ENCODE measurements at places on chromosomes 2 and 18.

DNA sequence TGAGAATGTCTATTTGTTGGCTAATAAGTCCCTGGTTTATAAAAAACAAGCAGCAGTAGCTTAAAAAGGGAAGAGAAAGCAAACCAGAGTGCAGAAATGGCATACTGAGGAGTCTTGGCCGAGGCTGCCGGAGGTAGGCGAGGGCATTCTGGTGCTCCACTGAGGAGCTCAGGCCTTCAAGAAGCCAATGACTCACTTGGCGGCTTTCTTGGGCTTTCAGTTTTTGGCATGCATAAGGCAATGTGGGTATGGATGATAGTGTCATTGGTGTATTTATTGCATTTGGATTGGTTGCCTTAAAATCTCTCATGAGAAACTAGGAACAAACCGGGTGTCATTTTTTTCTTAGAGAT is 119.6 kb upstream of the ARL5A start:
- DNase-seq, result peak; percentile 24

- DNase-seq, result no peak
Observed at GRCh38 chr2:213980883-213981282, 430.0 kb upstream of the VWC2L start.

GRCh38 chr2:9697909-9698308 is 67.1 kb upstream of the YWHAQ start:
- no peak for DNase-seq

- no peak for DNase-seq
Observed at GRCh38 chr2:2571301-2572150, 240.5 kb upstream of the MYT1L start.

DNA sequence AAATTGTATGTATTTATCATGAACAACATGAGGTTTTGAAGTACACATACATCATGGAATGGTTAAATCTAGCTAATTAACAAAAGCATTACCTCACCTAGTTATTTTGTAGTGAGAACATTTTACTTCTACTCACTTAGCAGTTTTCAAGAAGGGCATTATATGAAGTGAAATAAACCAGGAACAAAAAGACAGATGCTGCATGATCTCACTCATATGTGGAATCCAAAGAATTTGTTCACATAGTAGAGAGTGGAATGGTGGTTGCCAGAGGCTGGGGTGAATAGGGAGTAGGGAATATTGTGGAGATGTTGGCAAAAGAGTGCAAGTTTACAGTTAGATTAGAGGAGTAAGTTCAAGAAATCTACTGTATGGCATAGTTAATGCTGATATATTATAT is 292.0 kb downstream of the ASXL3 start:
- no peak for DNase-seq

- no peak for DNase-seq
Observed at GRCh38 chr2:147665105-147665504, 179.7 kb upstream of the ACVR2A start.

GRCh38 chr2:234841321-234842015 is 110.3 kb upstream of the SH3BP4 start:
- no peak for DNase-seq

GRCh38 chr2:15675456-15676195 is 84.0 kb downstream of the DDX1 start:
- no peak for DNase-seq

- DNase-seq, result no peak
Observed at GRCh38 chr2:84942964-84943421, 28.0 kb upstream of the KCMF1 start.

- DNase-seq, result no peak
Observed at GRCh38 chr18:13626544-13626908, 99.8 kb downstream of the FAM210A start.

DNA sequence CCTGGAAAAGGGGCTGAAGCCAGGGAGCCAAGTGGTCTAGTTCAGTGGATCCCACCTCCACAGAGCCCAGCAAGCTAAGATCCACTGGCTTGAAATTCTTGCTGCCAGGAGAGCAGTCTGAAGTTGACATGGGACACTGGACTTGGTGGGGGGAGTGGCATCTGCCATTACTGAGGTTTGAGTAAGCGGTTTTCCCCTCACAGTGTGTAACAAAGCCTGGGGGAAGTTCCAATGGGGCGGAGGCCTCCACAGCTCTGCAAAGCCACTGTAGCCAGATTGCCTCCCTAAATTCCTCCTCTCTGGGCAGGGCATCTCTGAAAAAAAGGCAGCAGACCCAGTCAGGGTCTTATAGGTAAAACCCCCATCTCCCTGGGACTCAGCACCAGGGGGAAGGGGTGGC is 144.4 kb downstream of the PTPRM start:
- no peak for DNase-seq

DNA sequence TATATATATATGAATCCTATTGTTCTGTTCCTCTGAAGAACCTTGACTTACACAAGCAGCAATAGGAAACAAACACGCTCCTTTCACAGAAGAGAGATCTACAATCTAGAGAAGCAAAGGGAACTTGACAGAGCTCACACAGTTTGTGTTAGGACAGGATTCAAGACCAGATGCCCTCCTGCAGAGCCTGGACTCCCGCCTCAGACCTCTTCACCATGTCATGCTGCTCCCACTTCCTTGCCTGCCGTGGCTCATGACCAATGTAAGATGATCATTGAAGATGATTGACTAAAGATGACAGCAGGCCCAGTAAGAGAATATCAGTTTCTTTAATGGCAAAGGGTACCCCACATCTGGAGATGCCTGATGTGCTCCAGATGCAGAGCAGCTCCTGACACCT is 111.2 kb upstream of the AGAP1 start:
- no peak for DNase-seq

DNA sequence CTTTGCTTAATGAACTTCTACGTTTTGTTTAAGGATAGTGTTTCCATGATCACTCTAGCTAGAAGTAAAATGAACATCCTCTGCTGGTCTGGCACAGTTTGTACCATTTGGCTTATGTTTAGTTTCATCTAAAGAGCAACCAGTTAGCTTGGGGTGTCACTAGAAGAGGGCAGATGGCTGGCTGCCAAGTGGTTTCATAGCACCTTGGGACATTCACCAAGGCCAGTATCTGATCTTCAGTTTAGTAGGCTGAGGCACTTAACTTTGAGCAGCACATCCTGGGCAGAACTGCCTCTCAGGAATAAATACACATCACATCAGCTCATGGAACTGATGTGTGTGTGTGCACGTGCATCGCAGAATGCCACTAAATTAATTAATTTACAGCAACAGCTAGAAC is 68.4 kb downstream of the NXPH2 start:
- DNase-seq, result no peak

DNA sequence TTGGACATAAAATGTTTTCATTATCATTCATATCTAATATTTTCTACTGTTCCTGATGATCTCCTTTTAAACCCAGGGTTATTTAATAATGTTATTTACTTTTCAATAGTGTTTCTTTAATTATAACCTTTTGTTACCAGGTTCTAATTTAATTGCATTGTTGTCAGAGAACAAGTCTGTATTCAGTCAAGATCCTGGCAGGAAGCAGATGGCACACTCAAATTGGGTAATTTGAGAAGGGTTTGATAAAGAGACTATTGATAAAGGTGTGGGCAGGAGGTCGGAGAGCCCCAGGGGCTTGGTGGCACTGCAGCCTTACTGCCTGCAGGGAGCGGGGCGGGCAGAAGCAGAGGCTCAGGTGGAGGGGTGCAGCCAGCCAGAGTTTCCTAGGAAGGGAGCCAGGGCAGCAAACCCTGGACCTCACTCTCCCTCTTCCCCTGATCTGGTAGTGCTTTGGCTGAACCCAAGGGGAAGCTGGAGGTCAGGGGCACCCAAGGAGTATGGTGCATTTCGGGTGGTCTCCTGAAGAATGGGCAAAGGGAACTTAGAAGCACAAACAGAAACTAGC is 2.3 kb upstream of the KIF1A start:
- no peak for DNase-seq

DNA sequence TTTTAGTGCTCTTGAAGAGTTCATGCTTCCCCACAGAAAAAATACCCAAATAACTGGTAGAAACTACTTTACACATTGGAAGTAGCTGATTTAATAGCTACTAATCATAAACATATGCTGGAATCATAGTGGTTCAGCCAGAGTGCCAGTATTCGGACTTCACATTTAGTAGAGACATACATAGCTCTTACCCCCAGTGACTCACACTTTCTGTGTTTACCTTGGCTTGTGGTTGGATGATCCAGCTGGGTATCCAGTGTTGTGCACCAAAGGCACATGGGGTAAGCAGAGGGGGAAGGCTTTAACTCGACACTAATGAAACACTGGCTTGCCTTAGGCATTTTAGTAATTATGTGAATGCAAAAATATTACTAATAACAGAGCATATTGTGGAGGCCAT is 18.1 kb downstream of the ARHGAP28 start:
- no peak for DNase-seq

DNA sequence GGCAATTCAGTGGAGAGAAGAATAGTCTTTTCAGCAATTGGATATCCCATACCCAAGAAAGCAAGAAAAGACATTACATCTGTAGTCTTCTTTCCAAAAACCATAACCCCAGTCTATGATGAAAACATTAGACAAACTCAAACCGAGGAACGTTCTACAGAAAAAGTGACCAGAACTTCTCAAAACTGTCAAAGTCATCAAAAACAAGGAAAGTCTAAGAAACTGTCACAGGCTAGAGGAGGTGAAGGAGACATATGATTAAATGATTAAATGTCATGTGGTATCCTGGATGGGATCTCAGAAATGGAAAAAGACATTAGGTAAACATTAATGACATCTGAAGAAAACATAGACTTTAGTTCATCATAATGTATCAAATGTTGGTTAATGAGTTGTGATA is 4.9 kb upstream of the USP40 start:
- DNase-seq, result no peak

- no peak for DNase-seq
Observed at GRCh38 chr2:100682536-100682935, 119.7 kb downstream of the PDCL3 start.

DNA sequence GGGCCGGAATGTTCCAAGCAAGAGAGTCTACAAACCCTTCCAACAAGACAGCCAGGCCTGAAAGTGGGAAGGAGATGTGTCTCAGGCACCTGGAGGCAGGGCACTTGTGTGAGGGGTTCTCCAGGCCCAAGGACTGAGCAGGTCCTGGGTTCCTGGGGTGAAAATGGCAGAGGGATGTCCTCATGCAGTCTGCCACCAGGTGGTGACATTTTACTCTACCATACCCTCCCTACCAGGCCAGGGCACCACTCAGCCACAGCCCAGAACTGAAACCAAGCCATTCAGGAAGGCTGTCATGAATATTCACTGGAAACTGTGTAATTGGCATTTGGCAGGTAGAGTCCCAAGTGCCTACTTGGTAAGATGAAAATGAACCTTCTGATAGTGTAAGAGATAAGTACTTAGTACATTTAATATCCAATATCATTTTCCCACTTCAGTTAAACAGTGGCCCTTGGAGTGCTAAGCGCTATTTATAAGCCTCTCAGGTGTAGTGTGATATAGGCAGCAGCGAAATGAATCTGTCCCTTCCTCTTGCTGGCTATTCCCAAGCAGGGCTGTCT is 185.1 kb downstream of the MYO5B start:
- DNase-seq, result no peak

- no peak for DNase-seq
Observed at GRCh38 chr2:69789772-69790600, 39.5 kb upstream of the GMCL1 start.

DNA sequence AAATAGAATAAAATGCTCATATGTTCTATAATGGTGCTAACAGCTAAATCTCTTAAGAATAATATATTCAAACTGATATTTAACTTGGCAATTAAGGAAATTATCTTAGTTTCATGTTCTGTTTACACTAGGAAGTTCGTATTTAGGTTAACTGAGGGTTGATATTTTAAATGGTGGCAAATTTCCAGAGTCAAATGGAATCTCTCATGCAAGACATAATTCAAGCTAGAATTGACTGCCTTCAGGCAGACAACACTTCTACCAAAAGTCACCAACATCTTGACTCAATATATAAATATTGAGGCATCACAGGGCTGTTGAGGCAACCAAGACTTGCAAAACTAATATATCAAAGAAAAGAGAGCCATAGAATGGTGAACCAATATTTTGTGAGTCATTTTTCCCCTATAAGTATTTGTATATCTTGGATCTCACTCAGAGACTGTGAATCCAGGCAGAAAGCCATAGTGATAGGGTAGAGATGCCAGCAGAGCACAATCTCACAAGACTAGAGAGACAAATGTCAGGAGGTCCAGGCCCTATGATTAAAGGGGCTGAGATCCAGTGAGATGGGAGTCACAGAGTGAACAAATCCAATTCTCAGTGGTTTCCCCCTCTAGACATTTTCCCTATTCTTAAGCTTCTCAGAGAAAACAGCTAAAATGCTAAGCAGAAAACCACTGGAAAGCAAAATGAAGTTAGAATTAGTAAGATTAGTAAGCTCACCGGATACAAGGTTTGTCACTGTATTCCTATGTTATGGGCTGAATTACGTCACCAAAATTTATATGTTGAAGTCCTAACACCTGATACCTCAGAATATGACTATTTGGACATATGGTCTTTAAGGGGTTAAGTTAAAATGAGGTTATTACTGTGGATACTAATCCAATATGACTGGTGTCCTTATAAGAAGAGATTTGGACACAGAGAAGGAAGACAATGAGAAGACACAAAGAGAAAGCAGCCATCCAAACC is 358.2 kb upstream of the UBE2E3 start:
- no peak for DNase-seq

- DNase-seq, result no peak
Observed at GRCh38 chr2:108417254-108417653, 31.8 kb upstream of the GCC2 start.

DNA sequence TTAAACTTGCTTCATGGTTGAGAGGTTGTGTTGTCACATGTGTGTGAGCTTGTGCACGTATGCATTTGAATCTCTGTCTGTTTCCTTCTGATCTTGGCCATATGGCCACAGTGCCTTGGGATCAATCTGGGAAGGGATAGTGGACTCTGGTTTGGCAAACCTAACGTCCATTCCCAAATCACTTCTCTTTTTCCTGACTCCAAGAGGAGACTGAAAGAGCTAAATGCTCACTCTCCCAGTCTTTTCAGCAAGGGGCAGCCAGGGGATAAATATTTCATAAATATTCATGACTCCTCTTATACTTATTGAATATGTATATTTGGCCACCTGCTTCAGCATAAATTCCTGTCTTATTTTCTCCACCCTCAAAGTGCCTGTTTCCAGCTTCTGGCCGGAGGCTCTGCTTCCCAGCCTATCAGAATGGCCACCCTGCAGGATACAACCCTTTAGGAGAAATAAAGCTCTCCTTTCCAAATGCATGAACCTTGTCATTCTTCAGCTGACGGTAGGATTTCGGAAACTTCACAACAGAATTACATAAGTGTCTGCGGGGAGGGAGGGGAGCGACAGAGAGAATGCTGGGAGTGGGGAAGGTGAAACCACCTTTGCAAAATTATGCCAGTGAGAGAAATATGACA is 112.2 kb upstream of the COPS8 start:
- no peak for DNase-seq

DNA sequence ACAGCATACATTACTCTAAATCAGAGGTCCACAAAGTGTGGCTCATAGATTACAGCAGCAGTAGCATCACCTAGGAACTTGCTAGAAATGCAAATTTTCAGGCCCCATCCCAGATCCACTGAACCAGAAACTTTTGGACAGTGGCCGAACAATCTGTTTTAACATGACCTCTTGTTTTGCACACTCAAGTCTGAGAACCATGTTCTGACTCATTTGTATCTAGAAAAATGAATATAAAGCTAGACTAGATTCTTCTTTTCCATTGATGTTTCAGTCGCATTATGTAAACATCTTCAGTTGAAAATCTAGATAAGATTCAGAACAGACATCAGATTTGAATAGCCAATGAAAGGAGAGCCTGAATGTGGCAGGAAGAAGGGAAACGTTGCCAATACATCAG is 608.8 kb downstream of the LRP1B start:
- no peak for DNase-seq

GRCh38 chr18:58901783-58902182 is 37.1 kb downstream of the ZNF532 start:
- no peak for DNase-seq

GRCh38 chr2:106565599-106565998 is 78.4 kb downstream of the CD8B2 start:
- no peak for DNase-seq

Data from CD4-positive, alpha-beta T cell treated with Interleukin-15 for 1 hour (primary cell).